ENCODE measurements at places on chromosomes 6 and 20. TPM values are rescaled to one million over a fixed set of nuclear protein-coding genes. Genes with fewer than 3 reads are reported as not detected.

RAMACL gene
- total RNA-seq: 0.75 TPM

DNA sequence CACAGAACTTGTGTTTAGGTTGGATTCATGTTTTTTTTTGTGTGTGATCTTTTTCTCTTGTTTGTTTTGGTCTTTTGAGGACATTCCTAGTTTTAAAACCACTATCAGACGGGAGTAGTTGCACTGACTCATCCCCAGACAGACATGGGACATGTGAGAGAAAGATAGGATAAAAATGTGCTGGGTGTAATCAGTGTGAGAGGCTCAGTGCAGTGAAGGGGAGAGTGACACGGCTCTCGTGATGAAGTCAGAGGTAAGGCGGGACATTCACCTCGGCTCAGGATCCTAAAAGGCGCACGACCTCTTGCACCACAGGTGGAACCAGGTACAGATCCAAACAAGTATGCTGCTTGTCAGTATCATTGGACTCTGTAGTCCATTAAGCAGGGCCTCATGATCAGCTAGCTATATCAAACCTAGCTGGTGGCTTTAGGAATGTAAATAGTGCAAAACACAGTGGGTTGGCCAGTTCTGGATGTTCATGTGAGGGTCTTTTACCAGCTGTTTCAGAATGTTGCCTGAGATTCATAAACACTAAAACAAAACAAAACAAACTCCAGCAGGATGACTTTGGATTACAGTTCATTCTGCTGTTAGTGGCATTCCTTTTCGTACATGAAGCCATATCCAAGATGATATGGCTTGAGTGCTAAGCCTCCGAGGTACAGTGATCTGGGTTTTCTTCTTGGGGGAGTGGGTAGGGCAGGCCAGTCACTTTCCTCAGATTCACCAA is 18.0 kb downstream of the FOXO3 start:
- DNase-seq: peak; percentile 69

DNA sequence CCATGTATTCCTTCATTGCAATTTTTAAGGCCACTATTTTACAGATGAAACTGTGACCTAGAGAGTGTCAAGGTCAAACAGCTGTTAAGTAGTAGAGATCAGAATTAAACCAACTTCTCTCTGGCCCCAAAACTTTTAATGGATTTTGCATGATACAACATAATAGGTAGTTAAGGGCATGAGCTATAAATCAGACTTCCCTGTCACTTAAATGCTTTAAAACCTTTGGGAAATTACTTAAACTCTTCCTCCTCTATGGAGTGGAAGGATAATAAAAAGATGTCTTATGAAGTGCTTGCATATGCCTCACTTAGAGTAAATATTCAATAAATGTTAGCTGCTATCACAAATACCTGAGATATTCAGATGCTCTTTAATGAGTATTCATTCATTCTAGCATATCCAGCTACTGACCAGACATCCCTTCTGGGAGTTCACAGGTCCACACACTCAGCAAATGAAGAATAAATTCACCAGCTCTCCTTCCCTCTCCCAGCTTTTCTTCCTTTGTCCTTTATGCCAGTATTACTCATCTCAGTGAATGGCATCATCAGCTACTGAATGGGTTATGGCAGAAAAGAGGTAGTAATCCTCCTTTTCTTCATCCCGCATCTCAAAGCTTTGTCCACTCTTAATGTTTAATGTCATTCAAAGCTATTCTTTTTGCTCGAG is 36.2 kb downstream of the EYA4 start:
- no peak for DNase-seq

FOXS1 gene
- total RNA-seq: not detected

DNA sequence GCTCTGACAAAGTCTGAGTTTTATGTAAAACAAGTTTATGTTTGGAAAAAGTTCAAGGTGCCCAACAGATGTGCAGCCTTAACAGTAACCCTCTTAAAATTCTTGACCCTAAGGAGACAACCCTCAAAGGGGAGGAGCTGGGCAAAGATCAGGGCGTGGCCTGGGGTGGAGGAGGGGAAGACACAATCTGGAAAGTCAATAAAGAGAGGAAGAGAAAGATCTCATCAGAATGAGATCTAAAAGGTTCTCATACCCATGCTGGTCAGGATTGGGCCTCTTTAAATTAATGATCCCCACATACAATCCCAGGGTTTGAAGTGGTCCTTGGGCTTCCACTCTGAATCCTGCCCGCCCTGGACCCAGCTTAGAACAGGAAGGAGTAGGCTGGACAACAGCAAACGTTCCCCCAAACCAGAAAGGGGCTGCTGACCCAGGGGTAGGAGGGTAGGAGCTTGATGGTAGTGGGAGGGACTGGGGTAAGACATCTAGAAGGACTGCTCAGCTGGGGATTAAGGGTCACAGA is 33.0 kb downstream of the FOXP4 start:
- peak; percentile 3 for DNase-seq

TNF gene
- 7.8 TPM for total RNA-seq

VSTM2L gene
- 8.0 TPM for total RNA-seq

DNA sequence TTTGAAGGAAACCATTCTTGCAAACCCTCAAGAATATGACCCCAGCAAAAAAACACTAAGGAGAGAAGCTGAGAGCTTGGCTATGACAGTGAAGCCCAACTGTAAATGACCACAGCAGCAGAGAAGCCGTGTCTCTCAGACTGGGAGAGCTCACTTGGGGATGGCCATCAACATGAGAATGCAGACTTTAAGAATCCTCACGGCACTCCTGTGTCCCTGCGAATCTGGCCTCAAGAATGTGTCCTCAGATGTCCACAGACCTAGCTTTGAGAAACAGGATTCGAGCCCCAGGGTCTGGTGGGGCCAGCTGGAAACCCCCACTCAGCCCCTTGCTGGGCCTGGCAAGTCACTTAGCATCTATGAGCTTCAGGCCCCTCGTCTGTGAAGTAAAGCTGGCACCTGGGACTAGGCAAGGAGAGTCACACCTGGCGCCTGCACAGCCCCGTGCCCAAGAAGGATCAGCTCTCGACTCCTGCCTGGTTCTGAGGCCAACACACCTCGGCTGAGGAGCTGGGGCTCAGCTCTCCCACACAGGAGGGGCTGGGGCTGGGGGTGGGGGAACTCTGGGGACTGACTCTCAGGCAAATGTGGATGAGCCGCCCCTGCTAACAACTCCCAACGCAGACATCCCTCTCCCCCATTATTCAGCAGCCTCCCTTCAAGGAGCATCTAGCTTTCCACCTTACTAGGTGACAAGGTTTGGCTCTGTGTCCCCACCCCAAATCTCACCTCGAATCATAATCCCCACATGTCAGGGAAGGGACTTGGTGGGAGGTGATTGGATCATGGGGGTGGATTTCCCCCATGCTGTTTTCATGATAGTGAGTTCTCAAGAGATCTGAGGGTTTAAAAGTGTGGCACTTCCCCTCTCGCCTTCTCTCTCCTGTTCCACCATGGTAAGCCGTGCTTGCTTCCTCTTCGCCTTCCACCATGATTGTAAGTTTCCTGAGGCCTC is 97.7 kb downstream of the GRM4 start:
- DNase-seq: no peak
